ENCODE measurements at places on chromosomes 2 and 18.
A peak's percentile ranks its signal among the peaks of the same experiment; 100 is the strongest.

- DNase-seq: no peak
Observed at GRCh38 chr2:70347831-70348230, 46.0 kb upstream of the FAM136A start.

- no peak for DNase-seq
Observed at GRCh38 chr18:14943486-14943885, 195.5 kb downstream of the ANKRD30B start.

DNA sequence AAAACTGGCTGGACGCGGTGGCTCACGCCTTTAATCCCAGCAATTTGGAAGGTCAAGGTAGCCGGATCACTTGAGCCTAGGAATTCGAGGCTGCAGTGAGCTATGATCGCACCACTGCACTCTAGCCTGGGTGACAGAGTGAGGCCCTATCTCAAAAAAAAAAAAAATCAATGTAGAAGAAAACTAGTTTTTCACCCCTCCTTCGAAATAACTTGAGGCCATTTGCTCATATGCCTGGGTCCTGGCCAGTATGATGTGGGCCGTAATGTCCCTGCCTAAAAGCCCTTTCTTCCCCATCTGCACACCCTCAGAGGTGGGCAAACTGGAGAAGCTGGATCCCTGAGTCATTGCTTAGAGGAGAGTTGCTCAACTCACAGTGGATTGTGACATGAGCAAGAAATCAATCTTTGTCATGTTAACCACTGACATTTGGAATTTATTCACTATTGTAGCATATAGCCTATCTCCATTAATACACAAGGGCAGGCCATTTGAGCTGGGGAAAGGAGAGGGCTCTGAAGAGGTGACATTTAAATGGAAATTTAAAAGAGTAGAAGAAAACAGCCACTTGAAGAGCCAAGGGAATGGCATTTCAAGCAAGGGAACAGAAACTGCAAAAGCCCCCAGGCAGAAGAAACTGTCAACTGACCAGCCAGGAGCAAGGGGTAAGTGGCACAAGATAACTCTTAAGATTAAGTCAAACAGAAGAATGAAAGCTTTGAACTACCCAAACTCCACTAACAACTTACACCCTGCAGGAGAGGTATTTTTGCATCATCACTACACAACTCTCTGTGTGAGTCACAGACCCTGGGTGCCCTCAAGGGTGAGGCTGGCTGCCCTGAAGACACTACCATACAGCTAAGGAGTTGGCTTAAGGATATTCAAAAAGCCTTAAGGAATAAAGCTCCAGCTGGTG lies 7.6 kb upstream of the METTL21A start:
- DNase-seq: peak; percentile 89

DNA sequence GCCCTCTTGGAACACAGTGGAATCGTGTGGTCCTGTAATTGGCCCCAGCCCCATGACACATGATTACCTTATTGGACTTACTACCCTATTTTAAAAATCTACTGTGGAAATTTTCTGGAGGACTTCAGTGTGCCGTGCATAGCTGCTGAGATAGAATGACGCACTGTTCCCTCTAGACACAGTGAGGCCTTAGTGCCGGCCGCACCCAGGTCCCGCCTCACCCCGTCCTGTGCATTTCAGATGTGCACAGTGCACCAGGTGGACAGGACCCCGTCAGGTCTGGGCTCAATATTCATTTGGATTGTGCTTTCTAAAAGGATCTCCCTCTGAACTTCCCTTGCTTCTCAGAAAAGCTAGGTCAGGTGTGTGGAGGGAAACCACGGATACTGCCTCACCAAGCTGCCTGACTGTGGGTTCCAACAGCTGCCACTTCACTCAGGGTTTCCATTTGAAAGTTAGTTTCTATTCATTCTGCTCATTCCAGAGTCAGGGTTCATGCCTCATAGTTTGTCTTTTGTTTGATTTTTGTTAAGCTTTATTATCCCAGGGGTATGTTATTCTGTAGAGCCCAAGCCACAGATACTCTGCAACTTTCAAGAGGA lies 155.8 kb downstream of the PTGR3 start:
- DNase-seq: no peak

GRCh38 chr2:199440118-199440517 lies 17.6 kb downstream of the SATB2 start:
- DNase-seq: no peak

DNA sequence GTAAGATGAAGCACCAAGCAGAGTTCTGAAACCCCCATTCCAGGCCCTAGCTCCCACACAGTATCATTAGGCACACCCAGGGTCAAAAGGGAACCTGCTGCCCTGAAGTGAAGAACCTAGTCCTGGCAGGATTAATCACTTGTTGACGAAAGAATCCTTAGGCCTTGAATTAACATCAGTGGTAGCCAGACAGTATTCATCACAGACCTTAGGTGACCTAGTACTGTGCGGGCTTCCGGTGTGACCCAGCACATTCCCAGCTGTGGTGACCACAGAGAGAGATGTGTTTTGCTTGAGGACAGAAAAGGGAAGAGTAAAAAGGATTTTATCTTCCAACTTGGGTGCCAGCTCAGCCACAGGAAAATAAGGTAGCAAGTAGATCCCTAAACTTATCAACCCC lies 1071.4 kb upstream of the FAM98A start:
- DNase-seq: no peak

DNA sequence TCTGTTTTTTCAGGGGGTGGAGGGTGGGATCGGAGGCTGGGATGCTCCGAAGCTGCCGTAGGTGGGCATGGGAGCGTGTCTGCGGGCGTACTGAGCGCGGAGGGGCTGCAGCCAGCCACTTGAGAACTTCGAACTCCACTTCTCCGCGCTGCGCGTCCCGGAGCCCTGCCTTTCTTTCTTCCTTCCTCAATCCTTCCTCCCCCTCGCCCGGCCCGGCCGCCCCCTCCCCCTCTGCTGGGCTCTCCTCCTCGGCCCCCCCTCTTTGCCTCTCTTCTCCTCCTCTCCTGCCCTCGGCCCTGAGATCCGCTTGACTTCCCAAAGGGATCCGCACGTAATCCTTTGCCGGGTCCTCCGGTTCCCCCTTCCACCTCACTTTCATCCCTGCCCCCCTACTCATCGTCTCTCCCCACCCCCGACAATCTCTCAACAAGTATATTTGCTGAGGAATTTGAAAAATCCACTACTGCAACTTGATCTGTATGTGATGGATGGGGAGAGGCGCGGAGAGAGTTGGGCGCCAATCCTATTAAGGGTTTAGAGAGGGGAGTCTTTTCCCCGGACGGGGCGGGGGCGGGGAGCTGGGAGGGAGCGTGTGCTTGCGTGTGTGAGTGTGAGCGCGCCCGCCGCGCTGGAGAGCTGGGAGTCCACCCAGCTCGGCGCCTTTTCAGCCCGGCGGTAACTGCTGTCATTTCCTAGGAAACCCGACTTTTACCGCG lies 1.1 kb downstream of the GLI2 start:
- no peak for DNase-seq

DNA sequence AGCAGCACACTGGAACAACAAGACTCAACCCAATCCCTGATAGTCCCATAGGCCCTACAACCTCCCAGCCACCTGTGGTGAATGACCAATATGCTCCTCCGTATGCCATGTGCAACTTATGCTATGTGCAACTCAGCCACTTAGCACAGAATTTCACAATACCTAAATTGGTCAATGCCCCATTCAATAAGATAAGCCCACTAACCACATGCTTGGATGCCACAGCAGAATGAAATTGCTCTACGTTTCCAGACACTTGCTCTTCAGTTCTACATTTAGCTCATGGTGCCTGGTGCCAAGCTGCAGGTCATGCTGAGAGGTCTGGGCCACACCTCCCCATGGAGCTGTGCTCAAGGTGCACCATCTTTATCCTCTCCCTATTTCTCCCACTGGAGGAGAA lies 159.8 kb downstream of the EN1 start:
- DNase-seq: no peak

GRCh38 chr2:197705912-197706838 lies 1.0 kb downstream of the MARS2 start:
- DNase-seq: no peak

DNA sequence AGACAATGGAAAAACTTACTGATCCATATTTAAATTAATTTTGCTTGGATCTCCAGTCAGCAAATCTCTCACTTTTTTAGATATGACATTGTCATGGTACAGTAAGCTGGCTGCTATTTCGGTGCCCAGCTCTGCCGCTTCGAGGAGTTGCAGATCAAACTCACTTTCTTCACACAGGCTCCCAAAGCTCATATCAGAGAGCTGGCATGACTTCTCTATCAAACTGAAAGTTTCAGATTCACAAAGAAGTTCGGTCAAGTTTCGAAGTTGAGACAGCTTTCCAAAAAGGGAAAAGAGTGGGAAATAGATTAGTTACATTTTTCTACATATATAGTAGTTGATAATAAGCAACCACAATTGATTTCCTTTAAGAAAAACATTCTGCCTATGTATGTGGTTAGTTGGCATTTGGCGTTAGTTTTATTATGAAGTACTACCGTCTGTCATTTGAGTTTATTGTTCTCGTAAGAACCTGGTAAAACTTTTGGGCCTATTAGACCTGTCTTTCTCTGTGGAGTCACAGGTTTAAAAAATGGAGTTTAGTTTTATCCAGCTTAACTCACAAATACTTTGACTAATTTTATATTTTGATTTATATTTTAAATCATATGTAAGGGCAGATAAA lies 118.8 kb downstream of the ABCA12 start:
- no peak for DNase-seq

DNA sequence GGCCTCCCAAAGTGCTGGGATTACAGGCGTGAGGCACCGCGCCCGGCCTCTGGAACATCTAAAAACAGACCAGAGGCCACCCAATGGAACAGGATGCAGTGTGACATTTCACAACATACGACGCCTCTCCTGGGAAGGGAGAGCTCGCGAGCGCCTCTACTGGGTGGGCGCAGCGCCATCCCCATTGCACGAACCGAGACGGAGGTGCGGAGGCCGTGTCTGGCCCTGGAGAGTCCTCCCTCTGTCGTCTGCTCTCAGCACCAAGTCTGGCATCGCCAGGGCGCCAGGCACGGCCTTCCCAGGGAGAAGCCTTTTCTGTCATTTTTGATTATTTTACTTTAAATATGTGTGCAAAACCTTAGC lies 9.4 kb upstream of the GBX2 start:
- DNase-seq: peak; percentile 66

GRCh38 chr2:235630718-235631296 lies 137.0 kb downstream of the AGAP1 start:
- no peak for DNase-seq

DNA sequence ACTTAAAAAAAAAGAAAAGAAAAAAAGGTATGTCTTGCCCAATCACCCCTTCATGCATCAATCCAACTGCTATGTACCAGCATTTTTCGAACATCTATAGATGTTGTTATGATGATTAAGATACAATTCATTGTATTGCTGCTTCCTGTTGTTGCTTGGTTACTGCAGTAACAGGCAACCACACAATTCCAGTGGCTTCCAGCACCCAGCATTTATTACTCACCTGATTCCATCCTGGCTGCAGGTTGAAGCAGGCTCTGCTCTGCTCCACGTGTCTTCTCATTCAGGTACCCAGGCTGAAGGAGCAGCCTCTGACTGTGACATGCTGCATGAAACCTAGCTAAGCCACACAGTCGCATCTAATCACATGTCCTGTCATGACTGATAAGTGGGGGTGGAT lies 196.9 kb downstream of the INO80D start:
- DNase-seq: peak; percentile 17

DNA sequence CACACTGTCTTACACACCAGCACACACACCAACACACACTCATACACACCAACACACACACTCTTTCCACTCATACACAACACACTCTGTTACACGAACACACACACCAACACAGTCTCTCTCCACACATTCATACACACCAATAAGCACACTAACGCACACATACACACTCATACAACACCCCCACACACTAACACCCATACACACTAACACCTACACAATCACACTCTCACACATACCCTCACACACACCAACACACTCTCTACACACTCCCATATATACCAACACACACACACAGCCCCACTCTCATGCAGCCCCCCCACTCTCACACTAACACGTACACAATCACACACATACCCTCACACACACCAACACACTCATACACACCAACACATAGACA lies 123.8 kb downstream of the DYSF start:
- no peak for DNase-seq

DNA sequence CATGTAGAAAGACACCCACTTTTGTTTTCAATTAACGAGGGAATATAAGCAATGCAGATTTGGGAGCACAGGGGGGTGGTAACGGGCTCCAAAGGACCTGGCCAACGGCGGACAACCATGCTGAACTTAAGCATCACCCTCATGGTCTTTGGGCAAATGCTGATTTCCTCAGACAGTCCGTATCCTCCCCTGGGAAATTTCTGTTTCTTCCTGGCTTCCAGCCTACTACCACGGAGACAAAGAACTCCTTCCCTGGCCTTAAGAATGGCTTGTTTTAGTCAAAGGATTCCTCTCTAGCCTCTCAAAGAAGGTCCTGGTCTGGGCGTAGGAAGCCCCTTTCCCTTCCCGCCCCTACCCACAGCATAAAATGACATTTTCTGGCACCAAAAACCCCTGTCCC lies 34.3 kb downstream of the EN1 start:
- no peak for DNase-seq

DNA sequence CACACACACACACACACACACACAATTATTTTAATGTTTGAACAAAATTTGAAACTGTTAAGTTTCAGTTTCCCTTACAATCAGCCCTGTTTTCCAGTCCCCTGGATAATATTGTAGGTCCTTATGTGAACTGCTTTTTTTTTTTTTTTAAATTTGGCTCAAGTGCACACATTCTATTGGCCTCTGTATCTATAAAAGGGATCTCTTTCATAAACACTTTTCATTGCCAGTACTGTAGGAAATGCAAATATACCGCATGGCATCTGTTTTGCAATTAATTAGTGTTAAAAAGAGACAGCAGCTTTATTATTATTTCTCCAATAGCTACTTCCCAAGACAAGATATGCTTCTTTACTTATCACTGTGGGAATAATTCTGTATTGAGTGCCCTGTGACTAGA lies 738.7 kb downstream of the EPHA4 start:
- no peak for DNase-seq

- no peak for DNase-seq
Observed at GRCh38 chr18:2715990-2716389, 60.5 kb downstream of the SMCHD1 start.

- no peak for DNase-seq
Observed at GRCh38 chr2:85095094-85095493, 38.1 kb upstream of the TCF7L1 start.

- DNase-seq: no peak
Observed at GRCh38 chr18:50629148-50629631, 69.3 kb downstream of the MAPK4 start.

DNA sequence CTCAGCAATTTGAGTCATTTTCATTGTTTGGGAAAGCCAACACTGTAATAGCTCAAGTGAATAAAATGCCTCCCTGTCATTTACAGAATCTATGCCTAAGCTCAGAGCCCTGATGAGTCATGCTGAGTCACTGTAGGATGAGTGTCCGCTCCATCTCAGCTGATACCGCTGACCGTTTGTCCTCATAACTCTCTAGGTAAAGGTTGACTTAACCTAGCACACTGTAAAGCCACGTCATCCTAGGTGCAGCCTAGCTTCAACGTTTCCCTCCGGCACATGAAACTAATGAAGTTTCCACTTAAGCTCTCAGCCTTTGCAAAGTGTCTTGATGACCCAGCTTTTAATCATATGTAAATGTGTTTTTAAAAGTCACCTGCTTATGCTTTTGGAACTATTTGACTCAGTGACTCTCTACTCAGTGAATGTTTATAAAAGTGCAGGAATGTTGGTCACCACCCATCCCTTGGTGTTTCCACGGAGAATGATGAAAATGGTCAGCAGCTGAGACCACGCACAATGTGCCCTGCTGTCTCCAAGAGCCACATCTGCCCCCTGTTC lies 154.0 kb downstream of the PMAIP1 start:
- DNase-seq: peak; percentile 1

- DNase-seq: no peak
Observed at GRCh38 chr2:74004212-74005182, 19.8 kb downstream of the TET3 start.

- DNase-seq: no peak
Observed at GRCh38 chr2:236843161-236843968, 242.3 kb upstream of the COPS8 start.
